ENCODE measurements at places on chromosomes 5 and 9.

DNA sequence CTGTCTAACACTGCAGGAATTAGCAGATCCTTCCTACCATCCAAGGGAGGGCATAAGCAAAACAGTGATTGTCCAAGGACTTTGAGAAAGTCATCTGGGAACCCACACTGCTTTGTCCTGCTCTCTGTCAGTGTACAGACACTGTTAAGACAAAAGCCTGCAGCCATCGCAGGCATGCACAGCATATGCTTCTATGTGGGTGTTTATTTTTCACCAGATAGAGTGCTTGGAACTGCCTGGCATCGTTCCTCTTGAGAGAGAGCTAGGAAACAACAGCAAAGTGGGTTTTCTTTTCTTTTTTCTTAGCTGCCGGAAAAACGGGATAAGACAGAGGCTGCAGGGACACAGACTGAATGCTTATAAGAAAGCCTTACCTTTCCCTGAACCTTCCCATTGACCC lies 212.3 kb downstream of the ICE1 start:
- no peak for DNase-seq

DNA sequence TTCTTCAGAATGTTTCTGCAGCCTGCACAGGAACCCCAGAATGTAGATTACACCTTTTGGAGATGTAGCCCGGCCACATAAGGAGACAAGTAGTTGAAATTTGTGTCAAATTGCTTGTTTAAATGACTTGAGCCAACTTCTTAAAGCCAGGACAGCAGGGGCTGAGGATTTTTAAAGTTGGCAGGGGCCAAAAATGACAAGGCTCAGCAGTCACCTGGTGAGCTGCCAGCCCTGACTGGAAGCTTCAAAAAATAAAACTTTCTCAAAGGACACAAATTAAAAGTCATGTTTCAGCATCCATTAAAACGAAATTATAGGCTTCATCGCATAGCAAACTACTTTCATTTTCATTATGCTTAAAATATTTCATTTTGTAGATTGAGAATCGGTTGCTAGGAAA lies 340.3 kb upstream of the WWC1 start:
- no peak for DNase-seq

DNA sequence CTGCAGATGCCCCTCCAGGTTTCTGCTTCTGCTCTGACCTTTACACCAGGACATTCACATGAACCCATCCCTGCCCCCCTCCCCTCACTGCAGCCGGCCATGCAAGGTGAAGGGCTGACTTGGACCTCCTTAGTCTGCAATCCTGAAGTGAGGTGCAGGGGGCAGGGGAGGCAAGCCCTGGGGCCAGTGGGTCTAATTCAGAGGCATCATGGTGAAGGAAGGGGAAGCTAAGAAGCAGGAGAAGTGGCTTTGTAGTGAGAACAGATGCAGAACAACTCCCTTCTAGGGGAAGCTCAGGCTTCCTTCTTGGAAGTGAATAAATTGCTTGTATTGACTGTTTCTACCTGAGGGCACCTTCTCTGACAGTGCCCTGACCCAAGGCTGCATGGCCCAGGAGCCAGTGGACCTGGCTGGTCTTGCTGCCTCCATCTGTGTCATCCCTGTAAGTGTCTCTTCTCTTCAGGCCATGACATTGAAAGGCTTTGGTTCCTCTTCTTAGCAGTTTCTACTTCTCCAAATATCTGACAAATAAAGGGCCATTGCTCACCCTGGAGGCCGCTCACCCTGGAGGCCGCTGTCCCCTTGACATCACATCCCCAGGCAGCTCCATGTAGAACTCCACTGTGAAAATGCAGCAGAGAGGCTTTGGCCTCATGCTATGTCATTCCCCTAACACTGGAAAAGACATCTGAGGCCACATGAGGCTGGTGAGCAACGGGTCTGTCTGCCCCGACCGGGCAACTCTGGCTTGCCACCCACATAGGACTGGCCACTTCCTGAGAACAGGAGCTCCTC lies 55.3 kb downstream of the GADD45G start:
- DNase-seq: no peak

- no peak for DNase-seq
These were observed 164.7 kb downstream of the TUSC1 start for GRCh38 chr9:25513509-25514033.

- DNase-seq: peak; percentile 75
These were observed 5.9 kb downstream of the FAM78A start for GRCh38 chr9:131270171-131271015.

All from activated T-cell treated with anti-CD3 and anti-CD28 coated beads, Interleukin-2, amount 50 U/mL, for 48 hours (primary cell).